ENCODE measurements at places on chromosomes 4 and X. TPM values are rescaled to one million over a fixed set of nuclear protein-coding genes. Genes with fewer than 3 reads are reported as not detected.

The MAGEB2 gene
- not detected for total RNA-seq

The TCEAL6 gene
- total RNA-seq: not detected

The XAGE1A gene
- not detected for total RNA-seq

The INTU gene
- 12.5 TPM for total RNA-seq

The PI4K2B gene
- 25.3 TPM for total RNA-seq

The HDAC6 gene
- total RNA-seq: 14.7 TPM

The ETDA gene
- total RNA-seq: not detected

The TMSB15B gene
- total RNA-seq: 7.9 TPM

The ASB9 gene
- 0.36 TPM for total RNA-seq

The TMEM156 gene
- 0.54 TPM for total RNA-seq

The GTPBP6 gene
- total RNA-seq: 24.7 TPM

The KCND1 gene
- 0.28 TPM for total RNA-seq

The FAM184B gene
- total RNA-seq: 0.18 TPM

The H2BW2 gene
- total RNA-seq: not detected

The ANK2 gene
- 5.3 TPM for total RNA-seq

The PIN4 gene
- 2.2 TPM for total RNA-seq

The GYG2 gene
- total RNA-seq: 9.2 TPM

The AFAP1 gene
- 48.2 TPM for total RNA-seq

The APLN gene
- total RNA-seq: under 0.01 TPM

The DDX3X gene
- total RNA-seq: 229 TPM

The TAF7L gene
- 0.28 TPM for total RNA-seq

The FAAH2 gene
- not detected for total RNA-seq

The GPR173 gene
- total RNA-seq: 1.1 TPM

The MAPK10 gene
- total RNA-seq: 6.5 TPM

The ADH7 gene
- not detected for total RNA-seq

The MAGEC1 gene
- not detected for total RNA-seq

The MAGEA9B gene
- not detected for total RNA-seq

The RAB41 gene
- total RNA-seq: not detected

The MTCP1 gene
- 0.54 TPM for total RNA-seq

The FAM114A1 gene
- 507 TPM for total RNA-seq

The SLC49A3 gene
- under 0.01 TPM for total RNA-seq

The RGS12 gene
- total RNA-seq: 13.1 TPM

The PAGE2B gene
- total RNA-seq: not detected

The SHOX gene
- not detected for total RNA-seq

The BLTP1 gene
- 111 TPM for total RNA-seq

The MYOZ2 gene
- under 0.01 TPM for total RNA-seq

The SHISA3 gene
- under 0.01 TPM for total RNA-seq

Data from IMR-90 (cell line).